ENCODE measurements at places on chromosomes 2 and 18.

GRCh38 chr2:154170400-154170799 is 298.7 kb downstream of the GALNT13 start:
- no peak for DNase-seq
- no peaks in the 10 kb centered on the region for H3K4me1 ChIP-seq
- H3K36me3 ChIP-seq, result no peaks in the 10 kb centered on the region

- H3K36me3 ChIP-seq, result no peaks in the 10 kb centered on the region
- peak overlapping the region; percentile 3 for H3K27ac ChIP-seq
- no peak overlapping the region for H3K4me3 ChIP-seq
- H3K27me3 ChIP-seq, result no peaks in the 10 kb centered on the region
Measured at GRCh38 chr2:187774551-187775071, 220.4 kb upstream of the TFPI start.

- peaks cover 48% of the 10 kb centered on the region for H3K36me3 ChIP-seq
- H3K4me3 ChIP-seq, result no peak overlapping the region
- no peaks in the 10 kb centered on the region for H3K27me3 ChIP-seq
- no peaks in the 10 kb centered on the region for H3K4me1 ChIP-seq
- H3K27ac ChIP-seq, result no peak overlapping the region
Measured at GRCh38 chr2:152676461-152676860, 40.8 kb downstream of the PRPF40A start.

- H3K27me3 ChIP-seq, result no peaks in the 10 kb centered on the region
- H3K27ac ChIP-seq, result peak overlapping the region; percentile 14
- no peaks in the 10 kb centered on the region for H3K36me3 ChIP-seq
- DNase-seq, result peak; percentile 87
Measured at GRCh38 chr2:150410809-150411208, 76.7 kb downstream of the RND3 start.

GRCh38 chr2:173782681-173783080 is 182.5 kb downstream of the SP3 start:
- no peaks in the 10 kb centered on the region for H3K27me3 ChIP-seq
- no peak overlapping the region for H3K27ac ChIP-seq
- DNase-seq, result no peak
- H3K36me3 ChIP-seq, result no peaks in the 10 kb centered on the region
- no peaks in the 10 kb centered on the region for H3K4me1 ChIP-seq

DNA sequence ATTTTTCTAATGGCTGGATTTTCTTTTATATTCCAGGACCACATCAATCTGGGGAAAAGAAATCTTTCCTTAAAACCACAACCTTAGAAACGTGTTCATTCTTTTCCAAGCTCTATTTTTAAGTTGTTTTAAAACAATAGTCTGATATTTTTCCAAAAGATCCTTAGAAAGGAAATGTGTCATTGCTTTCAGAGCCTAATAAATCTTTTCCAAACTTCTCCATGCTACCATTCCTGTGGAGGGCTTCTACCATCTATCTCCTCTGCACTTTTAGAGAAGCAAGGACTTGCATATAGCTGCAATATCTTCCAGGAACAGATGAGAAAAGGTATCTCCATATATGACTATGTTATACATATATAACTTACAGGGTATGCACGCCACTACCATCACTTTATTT is 21.2 kb downstream of the WDFY1 start:
- no peak overlapping the region for H3K4me3 ChIP-seq
- H3K27me3 ChIP-seq, result no peaks in the 10 kb centered on the region
- DNase-seq, result peak; percentile 37
- no peak overlapping the region for H3K27ac ChIP-seq

GRCh38 chr2:71578767-71579342 is 125.5 kb downstream of the DYSF start:
- H3K36me3 ChIP-seq, result no peaks in the 10 kb centered on the region
- H3K4me1 ChIP-seq, result peaks cover 3% of the 10 kb centered on the region
- H3K27ac ChIP-seq, result no peak overlapping the region

GRCh38 chr18:7678801-7679200 is 111.7 kb downstream of the PTPRM start:
- H3K27ac ChIP-seq, result no peak overlapping the region
- no peak overlapping the region for H3K4me3 ChIP-seq
- no peaks in the 10 kb centered on the region for H3K4me1 ChIP-seq
- DNase-seq, result no peak
- no peaks in the 10 kb centered on the region for H3K36me3 ChIP-seq
- no peaks in the 10 kb centered on the region for H3K27me3 ChIP-seq

DNA sequence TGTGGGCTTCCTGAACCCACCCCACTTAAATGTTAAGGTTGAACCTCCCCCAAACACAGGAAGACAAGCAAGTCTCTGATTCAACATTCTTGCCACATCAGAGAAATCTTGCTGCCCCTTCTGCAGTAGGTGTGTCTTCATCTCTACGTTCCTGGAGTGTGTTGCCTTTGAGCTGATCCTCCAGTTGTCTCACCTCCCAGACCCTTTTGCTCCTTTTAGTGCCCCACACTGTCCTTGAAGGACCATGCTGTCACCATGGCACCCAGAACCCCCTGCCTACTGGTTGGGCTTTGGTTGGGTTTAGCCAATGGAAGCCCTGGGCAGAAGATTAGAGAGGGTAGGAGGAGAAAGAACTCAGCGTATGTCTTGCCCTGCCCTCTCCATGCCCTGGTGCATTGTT is 10.7 kb downstream of the CAB39 start:
- H3K36me3 ChIP-seq, result no peaks in the 10 kb centered on the region
- H3K27me3 ChIP-seq, result no peaks in the 10 kb centered on the region
- DNase-seq, result no peak
- H3K27ac ChIP-seq, result no peak overlapping the region

- H3K36me3 ChIP-seq, result no peaks in the 10 kb centered on the region
- H3K27me3 ChIP-seq, result no peaks in the 10 kb centered on the region
- peaks cover 17% of the 10 kb centered on the region for H3K4me1 ChIP-seq
- H3K27ac ChIP-seq, result peak overlapping the region; percentile 95
Measured at GRCh38 chr2:196987649-196988364, 61.3 kb upstream of the PGAP1 start.

DNA sequence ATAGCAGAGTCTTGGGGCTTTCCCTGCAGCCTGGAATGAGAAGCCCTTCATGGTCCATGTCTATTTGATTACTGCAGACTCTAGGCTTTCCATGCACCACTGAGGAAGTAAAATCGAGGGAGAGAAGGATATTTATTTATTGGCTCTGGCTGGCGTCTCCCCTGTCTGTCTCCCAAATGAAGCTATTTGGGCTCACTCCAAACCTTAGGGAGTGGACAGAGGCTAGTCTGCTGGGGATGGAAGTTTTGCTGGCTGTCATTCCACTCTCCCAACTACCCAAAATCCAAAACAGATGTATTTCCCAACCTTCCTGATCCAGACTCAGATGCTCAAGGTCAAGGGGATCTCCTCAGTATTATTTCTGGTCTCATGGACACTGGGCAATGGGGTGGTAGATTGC is 33.7 kb downstream of the TMEM17 start:
- no peak for DNase-seq
- no peak overlapping the region for H3K27ac ChIP-seq
- H3K4me3 ChIP-seq, result no peak overlapping the region
- H3K4me1 ChIP-seq, result peaks cover 21% of the 10 kb centered on the region
- H3K36me3 ChIP-seq, result no peaks in the 10 kb centered on the region

GRCh38 chr2:33021542-33022227 is 74.9 kb downstream of the LTBP1 start:
- H3K36me3 ChIP-seq, result no peaks in the 10 kb centered on the region
- H3K4me1 ChIP-seq, result peaks cover 28% of the 10 kb centered on the region
- peak; percentile 94 for DNase-seq
- H3K27ac ChIP-seq, result peak overlapping the region; percentile 84

GRCh38 chr2:133801946-133802345 is 233.7 kb upstream of the NCKAP5 start:
- H3K27ac ChIP-seq, result no peak overlapping the region
- H3K4me1 ChIP-seq, result no peaks in the 10 kb centered on the region
- DNase-seq, result no peak
- H3K27me3 ChIP-seq, result no peaks in the 10 kb centered on the region
- H3K4me3 ChIP-seq, result no peak overlapping the region

- peaks cover 6% of the 10 kb centered on the region for H3K27me3 ChIP-seq
- peaks cover 14% of the 10 kb centered on the region for H3K4me1 ChIP-seq
- DNase-seq, result no peak
- H3K36me3 ChIP-seq, result no peaks in the 10 kb centered on the region
Measured at GRCh38 chr2:8575834-8576423, 105.9 kb upstream of the ID2 start.

DNA sequence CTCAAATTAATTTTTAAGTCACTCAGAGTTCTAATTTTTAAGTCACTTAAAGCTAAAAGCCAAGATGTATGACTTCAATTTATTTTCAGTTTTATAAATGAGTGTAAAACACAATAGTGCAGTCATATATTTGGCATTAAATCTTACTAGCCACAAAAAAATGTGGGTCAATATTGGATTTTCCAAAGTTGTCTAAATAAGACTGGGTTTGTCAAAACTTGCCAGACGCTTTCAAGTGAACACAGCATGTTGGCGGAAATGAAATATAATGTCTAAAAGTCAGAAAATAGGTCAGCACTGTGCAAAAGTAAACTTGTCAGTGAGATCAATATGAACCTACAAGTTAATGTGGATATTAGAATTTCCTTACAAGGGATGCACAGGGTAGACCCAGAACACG is 128.9 kb downstream of the FIGN start:
- H3K36me3 ChIP-seq, result no peaks in the 10 kb centered on the region
- H3K4me3 ChIP-seq, result no peak overlapping the region
- H3K27ac ChIP-seq, result no peak overlapping the region
- H3K27me3 ChIP-seq, result no peaks in the 10 kb centered on the region
- H3K4me1 ChIP-seq, result peaks cover 10% of the 10 kb centered on the region
- DNase-seq, result no peak

DNA sequence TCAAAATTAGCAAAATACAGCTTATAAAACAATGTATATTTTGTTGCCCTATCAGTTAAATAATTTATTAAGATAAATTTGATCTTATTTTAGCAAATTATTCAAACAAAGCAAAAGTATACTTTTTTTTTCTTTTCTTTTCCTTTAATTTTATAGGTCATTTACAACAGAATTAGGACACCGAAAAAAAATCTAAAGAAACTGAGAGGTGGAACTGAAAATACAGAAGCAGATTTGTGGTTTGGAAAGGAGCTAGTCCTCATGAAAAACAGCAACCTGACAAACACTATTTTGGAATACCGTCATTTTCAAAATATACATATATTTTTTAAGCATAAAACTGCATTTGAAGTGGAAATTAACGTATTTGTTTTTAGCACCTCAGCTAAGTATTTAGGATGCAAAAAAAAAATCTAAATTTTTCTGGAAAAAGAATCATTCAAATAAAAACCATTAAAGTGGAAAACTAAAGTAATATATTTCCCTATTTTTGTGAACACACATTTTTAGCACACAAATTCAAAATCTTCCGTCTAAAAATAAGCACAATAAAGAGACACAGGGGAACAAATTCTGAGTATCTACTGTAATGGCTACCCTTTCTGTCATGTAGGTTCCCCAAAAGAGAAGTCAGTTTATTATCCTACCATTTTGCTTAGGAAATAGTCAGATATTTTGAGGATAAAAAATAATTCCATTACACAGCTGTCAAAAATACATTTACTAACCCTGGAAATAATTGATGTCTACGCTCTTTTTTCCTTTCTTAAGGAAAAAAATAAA is 2.7 kb downstream of the CCDC88A start:
- no peaks in the 10 kb centered on the region for H3K36me3 ChIP-seq
- no peaks in the 10 kb centered on the region for H3K4me1 ChIP-seq
- H3K27ac ChIP-seq, result no peak overlapping the region
- no peaks in the 10 kb centered on the region for H3K27me3 ChIP-seq
- H3K4me3 ChIP-seq, result peak overlapping the region; percentile 22

DNA sequence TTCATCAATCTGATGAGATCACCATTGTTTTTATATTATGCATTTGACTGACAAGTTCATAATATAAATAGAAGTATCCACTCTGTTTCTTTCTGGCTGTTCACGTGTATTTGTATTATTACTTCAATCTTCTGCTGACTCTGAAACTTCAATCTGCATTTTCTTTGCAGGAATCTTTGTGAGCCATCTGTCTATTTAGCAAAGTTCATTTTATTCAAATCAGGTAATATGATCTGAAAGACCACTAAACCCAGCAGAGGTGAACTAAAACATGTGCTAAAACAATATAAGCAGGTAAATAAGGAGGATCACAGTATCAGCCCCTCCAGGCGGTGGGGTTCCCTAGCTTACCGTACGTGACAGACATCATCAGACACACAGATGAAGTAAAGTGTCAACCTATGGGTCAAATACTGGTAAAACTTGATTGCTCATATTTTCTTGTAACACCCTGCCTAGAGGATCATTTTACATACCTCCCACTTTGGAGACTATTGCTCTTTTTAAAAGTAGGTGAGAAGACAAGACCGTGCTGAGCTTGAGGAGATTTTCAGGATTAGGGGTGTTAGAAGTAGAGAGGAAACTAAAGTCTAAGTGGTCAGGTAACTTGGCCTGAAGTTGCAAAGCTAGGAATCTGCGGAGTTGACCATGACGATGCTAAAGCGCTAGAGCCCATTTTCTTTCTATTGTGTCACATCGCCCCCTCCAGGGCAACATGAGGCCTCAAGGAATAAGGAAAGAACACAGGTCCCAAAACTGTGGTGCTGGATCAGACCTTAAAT is 9.0 kb downstream of the DTNB start:
- H3K4me1 ChIP-seq, result no peaks in the 10 kb centered on the region
- peak; percentile 41 for DNase-seq

DNA sequence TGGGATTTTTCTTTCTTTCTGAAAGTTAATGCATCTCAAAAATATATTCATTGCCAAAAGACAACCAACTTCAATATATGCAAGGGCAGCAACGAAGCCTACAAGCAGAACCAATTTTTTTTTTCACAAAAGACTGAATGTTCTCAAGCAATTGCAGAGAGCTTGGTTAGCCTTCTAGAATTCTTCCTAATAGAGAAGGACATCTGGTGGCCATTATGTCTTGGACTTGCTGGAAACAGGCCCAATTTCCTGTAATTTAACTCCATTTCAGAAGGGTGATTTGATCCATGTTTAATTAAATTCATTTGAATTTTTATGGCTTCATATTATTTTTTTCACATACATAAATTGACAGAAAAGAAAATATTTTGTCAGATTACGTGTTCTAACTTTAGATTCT is 208.0 kb downstream of the TPGS2 start:
- no peaks in the 10 kb centered on the region for H3K36me3 ChIP-seq
- H3K4me1 ChIP-seq, result no peaks in the 10 kb centered on the region
- no peak overlapping the region for H3K27ac ChIP-seq
- H3K4me3 ChIP-seq, result no peak overlapping the region
